NCI-H2081 (cell line): ENCODE measurements at places on chromosomes 3 and 15.

DNA sequence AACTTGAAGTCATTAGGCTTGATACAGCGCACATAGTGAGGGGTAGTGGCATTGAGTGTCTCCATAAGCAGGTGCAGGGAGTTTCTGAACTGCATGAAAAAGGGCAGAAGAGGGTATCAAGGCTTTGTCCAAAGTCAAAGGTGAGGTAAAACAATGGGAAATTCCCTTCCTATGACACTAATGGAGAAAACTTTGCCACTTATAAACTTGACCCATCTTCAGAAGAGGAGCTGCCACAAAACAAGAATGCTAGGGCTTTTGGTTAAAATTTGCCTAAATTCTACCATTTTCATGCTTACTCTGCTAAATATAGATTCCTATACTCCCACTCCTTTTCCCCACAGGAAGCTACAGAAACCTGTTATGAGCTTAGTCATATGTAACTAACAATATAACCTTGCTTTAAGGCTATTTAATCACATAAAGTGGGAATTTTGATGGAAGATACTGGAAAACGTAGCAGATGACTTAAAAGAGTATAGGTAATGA, 87.5 kb upstream of the MYO5C start:
- no peak for DNase-seq

DNA sequence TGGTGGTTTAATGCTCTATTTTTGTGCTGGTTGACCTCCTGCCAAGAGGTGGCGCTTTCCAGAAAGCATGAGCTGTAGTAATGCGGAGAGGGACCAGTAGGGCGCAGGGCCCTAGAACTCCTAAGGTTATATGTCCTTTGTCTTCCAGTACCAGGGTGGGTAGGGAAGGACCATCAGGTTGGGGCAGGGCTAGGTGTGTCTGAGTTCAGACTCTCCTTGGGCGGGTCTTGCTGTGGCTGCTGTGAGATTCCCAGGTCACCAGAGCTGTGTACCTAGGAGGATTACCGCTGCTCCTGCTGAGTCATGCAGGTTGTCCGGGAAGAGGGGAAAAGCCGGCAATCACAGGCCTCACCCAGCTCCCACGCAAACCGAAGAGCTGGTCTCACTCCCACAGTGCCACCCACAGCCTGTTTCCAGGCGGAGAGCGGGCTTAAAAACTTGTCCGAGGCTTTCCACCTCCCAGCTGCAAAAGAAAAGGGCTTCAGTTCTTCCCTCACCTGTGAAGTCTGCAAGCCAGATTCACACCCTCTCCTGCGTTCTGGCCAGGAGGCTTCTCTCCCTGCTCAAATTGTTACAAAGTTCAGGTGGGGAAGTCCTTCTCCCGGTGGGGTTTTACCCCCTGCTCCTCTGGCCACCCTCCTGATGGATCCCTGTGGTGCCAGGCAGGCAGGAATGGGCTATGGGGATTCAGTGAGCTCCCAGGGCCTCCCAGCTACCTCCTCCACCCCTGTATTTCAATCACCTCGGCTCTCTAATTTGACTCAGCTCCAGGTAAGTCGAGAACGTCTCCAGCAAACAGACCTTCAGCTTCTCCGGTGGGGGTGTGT, 37.7 kb upstream of the BCHE start:
- no peak for DNase-seq

GRCh38 chr3:186414735-186415419, 52.8 kb upstream of the DGKG start:
- DNase-seq: no peak

DNA sequence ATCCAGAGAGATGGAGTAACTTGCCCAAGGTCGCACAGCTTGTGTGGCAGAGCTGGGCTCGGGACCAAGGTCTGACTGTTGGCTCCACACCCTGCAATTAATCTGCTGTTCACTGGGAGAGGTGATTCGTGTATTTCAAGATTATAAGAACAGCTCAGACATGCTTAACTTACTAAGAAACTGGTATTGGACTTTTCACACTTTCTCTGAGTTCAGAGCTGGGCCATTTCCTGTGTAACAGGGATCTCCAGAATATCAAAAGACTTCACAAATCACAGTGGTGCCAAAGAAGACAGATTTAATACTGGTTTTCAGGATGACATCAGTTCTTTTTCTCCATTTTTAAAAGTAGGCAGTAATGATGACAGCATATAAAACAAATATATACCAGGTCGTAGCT, 156.8 kb upstream of the UBE2E1 start:
- no peak for DNase-seq

- no peak for DNase-seq
Measured at GRCh38 chr15:88835119-88835518, 31.9 kb downstream of the ACAN start.

- no peak for DNase-seq
Measured at GRCh38 chr15:32870240-32871033, 152.6 kb downstream of the GREM1 start.

DNA sequence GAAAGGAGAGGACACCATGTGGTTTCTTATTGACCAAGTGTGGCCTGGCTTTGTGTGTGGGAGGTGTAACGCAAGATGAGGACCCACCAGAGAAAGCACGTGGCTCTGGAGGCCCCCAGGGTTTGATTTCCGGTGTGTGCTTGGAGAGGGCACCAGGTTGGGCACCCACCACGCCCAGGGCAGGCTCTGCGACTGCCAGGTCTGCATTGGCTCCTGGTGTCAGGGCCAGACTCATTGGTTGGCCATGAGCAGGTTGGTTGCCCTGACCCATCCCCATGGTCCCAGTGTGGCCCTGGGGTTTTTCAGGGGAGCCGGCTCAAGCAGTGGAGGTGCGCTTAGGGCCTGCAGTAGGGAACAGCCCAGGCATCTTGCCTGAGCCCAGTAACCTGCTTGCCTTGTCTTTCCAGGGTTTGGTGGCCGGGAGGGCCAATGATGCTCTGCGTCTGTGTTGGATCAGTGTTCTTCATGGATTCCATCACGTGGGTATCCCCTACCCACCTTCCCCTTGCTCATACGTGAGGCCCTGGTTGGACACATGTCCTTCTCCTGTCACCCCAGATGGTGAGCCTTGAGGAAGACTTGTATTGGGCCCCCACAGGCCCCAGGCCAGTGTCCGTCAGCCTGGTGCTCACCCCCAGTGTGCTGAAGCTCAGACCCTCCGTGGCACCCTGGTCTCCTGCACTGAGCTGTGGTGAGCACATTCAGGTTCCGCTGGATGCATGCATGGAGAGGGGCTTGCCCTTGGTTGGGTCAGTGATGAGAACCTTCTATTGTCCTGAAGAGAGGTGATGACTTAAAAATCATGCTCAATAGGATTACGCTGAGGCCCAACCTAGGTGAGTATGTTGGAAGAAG, 193.9 kb downstream of the UBE3A start:
- DNase-seq: no peak

DNA sequence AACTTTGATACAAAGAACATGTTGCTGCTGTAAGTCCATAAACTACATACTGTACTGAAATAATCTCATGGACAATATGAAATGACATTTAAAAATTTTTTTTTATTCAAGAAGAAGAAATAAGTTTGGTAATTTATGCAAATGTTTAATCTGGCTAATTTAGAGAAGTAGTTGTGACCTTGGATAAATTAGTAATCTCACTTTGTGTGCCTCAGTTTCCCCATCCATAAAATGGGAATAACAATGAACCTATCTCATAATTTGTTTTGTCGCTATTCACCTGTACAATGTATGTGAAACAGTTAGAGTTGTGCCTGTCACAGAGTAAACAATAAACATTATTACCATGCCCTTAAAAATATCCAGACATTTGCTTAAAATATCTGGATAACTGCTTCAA, 15.3 kb upstream of the DPH6 start:
- no peak for DNase-seq

DNA sequence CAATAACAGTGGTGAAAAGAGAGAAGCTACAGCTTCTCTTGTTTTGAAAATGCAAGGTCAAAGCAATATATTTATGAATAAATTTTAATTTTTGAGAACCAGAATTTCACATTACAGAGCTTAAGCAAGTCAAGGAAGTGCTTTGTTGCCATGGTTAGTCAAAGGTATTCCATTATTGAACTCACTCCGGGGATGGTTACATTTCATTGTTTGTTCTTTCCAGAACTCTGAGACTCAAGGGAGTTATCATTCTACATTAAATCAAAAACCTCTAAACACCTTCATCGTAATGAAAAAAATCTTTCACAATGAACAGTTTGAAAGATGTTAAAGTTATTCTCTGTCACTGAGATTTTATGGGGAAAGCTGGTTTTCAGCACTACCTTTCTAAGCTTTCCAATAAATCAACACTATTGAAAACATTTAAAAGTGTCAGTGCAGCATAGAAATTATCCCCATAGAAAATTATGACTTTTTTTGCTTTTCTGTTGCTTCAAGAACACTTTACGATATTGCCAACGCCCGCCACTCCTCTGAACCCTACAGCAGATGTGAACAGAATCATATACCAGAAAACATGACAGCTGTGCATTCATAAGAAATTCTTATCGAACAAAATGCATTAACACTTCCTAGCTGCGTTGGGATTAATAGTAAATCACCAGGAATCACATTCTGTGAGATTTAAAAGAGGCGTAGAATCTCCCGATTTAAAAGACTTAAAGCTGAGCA, 83.0 kb downstream of the OTOL1 start:
- no peak for DNase-seq

DNA sequence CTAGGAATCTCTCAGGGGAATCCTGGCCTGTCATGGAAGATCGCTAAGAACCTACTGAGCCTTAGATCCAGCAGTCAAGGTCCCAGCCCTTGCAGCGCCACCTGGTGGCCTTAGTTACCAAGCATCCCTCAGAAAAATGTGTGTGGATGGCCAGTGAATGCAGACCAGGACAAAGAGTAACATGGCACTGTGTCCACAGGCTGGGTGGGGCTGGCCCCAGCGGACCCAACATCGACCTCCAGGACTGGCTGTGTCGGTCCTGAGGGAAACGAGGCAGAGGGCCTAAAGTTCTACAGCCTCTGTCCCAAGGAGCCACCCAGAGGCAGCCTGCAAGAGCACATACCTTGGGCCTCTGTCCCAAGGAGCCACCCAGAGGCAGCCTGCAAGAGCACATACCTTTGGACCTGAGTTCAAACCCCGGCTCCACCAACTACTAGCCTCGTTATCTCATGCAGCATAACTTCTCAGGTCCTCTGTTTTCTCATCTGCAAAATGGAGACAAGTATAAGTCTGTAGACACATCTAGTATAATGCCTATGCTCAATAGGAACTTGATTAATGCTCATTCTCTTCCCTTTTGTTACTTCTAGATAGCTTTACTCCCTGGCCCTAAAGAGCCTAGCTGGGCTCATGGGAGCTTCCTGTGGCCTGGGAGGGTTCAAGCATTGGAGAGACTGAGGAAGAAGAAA, 57.5 kb upstream of the HERC1 start:
- peak; percentile 66 for DNase-seq

- DNase-seq: no peak
Measured at GRCh38 chr3:138912237-138912636, 34.7 kb downstream of the FOXL2 start.

GRCh38 chr15:42392309-42393024, 33.2 kb downstream of the CAPN3 start:
- DNase-seq: no peak

- peak; percentile 22 for DNase-seq
Measured at GRCh38 chr3:37996785-37997301, 6.3 kb downstream of the VILL start.

- no peak for DNase-seq
Measured at GRCh38 chr3:94092086-94092485, 29.2 kb downstream of the NSUN3 start.

GRCh38 chr3:28019740-28020139, 221.7 kb upstream of the CMC1 start:
- no peak for DNase-seq

DNA sequence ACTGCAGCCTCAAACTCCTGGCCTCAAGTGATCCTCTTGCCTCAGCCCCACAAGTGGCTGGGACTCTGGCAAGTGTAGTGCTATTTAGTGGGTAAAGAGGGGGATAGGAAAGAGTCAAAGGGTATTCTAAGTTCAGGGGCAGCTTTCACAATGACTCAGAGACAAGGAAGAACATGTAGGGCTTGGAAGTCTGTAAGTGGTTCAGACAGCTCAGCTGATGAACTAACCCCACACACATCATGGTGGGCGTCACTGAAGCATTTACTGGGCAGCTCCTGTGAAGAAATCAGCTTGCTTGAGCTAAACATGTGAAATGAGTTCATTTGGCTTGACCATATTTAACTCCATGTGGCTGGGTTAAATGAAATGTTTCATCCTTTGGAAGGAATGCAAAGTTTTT, 34.6 kb upstream of the THSD4 start:
- DNase-seq: no peak

GRCh38 chr3:34882764-34883163, 756.6 kb upstream of the ARPP21 start:
- DNase-seq: no peak

DNA sequence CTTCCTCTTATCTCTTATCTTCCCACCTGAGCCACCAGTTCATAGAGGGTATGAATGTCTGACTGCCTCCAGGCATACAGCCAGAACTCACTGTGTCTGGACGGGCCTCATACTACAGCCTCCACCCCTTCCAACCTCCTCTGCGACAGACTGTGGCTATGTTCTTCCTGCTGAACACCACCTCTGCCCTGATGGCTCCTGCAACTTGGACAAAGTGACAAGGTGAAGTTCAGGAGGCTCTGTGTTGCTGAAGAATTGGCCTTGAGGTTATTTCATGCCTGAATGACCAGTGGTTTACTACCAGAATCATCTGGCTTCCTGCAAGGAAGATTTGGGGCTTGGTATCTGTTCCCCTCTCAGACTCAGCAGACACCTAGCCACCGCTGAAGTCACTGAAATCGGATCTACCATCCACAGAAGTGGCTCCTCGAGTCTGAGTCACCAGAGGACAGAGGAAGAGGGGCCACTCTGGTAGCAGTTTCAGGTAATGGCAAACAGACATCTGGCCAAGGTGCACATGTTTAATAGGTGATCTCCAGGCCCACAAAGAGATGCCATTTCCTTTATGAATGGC, 14.2 kb upstream of the ULK3 start:
- no peak for DNase-seq

DNA sequence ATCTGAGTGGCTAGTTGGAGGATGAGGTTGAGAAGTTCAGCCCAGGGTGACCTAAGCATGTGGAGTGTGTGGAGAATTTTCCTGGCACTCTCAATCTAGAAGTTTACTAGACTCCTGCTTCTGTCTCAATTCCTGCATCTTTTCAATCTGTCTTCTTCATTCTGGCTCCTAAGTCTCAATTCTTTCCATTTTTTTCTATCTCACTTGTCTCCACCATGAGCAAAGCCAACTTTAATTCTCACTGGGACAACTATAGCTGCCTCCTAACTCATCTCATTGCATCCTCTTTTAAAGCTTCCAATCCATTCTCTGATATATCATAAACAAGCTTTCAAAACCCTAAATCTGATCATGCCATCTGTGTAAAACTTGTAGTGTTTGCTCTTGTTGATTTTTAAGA, 569.3 kb downstream of the NAALADL2 start:
- DNase-seq: no peak

DNA sequence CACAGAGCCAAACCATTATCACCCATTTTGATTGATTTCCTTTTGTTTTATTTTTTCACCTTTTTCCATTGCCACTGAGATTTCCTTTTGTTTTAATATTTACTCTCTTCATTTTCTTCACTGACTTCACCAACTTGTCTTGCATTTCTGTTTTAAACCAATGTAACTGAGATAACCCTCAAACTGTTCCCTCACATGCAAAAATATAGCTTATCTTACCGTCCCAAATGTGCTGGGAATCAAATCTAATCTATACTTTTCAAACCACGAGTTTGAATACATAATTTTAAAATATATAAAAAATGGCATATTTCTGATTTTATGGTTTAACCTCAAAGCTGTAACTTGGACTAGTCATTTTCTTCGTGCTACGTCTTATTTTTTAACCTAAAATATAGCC, 143.8 kb downstream of the PLD1 start:
- DNase-seq: no peak

- no peak for DNase-seq
Measured at GRCh38 chr3:74787011-74787410, 172.6 kb upstream of the CNTN3 start.

- peak; percentile 81 for DNase-seq
Measured at GRCh38 chr3:137105277-137105977, 147.6 kb downstream of the IL20RB start.
